ENCODE measurements at places on chromosomes 3 and 15. TPM values are rescaled to one million over a fixed set of nuclear protein-coding genes. Genes with fewer than 3 reads are reported as not detected.
A peak's percentile ranks its signal among the peaks of the same experiment; 100 is the strongest.

DNA sequence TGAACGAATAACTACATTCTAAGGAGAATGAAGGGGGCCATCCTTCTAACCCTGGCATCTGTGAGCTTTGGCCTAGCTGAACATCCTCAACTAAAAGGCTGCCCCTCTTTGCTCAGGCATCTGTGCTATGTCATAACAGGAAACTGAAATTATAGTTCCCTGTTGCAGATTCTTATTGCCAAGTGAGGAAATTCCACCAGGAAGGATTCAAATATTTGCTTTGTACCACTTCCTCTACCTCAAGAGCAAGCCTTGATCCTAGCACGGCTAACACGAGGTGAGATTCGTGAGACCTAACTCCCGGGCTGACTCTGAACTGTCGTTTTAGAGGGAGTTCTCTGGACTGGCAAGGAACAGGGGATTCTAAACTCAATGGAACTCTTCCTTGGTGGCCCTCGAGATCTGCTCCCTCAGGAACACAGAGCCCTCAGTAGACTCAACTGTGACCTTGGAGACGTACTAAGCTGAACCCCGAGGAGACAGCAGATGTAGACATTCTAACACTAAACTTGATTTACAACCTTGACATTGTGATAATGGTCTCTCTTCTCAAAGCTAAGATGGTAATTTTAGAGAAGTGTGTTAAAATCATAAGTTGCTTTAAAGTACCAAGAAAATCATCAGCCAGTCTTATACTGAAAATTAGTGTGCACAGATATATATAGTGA, 4.2 kb downstream of the SPG21 start:
- DNase-seq = no peak

GRCh38 chr3:59094446-59094845, 44.6 kb upstream of the CFAP20DC start:
- DNase-seq = no peak

DNA sequence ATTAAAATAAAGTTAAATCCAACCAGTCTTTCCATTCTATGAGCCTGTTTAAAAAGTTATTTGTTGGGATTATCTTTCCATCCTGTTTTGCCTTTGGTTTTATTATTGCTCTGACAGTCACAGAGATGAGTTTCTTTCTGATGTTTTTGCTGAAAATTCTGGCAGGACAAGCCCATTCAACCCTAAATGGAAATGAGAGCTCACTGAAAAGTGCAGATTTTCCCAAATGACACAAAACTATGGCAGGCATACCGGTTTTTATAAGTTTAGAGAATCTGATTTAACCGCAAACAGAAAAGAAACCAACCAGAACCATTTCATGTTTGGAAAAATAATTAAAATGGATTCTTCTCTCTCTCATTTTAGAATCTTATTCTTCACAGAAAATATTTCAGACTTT, 238.1 kb upstream of the SGO1 start:
- no peak for DNase-seq

- no peak for DNase-seq
Measured at GRCh38 chr3:36297195-36297594, 83.1 kb upstream of the STAC start.

GRCh38 chr3:127819086-127819485, 3.2 kb downstream of the MGLL start:
- no peak for DNase-seq

DNA sequence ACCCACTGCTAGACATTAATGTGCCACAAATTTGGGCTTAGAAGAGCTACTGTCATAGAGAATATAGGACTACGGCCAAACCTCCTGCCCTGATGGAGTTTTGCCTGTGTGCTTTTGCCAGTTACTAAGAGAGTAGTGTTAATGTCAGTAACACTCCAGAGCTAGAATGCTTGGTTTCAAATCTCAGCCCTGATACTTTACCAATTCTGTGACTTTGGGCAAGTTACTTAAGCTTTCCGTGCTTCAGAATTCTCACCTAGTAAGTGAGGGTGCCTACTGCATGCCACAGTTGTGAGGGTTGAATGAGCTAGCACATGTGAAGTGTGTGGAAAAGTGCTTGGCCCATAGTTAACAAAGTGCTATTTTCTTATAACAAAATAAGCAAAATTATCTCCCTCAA, 10.9 kb upstream of the ITGA11 start:
- no peak for DNase-seq

DNA sequence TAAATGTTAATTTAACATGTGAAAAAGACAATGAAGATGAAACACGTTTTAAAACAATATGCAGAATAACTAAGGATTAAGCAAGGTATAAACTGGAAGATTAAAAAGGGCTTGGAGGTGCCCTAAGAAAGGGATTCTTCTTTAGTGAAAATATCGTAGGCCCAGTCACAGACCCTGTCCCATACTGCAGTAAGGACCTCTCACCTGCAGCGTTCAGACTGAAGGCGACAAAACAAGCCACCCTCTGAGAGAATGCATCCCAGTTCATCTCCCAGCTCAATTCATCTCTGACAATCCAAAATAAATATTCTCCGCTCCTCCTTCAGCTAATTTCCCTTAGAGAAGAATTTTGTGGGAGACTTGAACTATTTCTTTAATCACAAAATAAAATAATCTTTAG, 102.3 kb upstream of the ARL6 start:
- DNase-seq = no peak

- DNase-seq = no peak
Measured at GRCh38 chr3:126995926-126996512, 13.1 kb downstream of the PLXNA1 start.

GRCh38 chr15:78841376-78841706, 30.1 kb upstream of the ADAMTS7 start:
- DNase-seq = no peak

- no peak for DNase-seq
Measured at GRCh38 chr15:65951007-65951406, 81.7 kb downstream of the RAB11A start.

DNA sequence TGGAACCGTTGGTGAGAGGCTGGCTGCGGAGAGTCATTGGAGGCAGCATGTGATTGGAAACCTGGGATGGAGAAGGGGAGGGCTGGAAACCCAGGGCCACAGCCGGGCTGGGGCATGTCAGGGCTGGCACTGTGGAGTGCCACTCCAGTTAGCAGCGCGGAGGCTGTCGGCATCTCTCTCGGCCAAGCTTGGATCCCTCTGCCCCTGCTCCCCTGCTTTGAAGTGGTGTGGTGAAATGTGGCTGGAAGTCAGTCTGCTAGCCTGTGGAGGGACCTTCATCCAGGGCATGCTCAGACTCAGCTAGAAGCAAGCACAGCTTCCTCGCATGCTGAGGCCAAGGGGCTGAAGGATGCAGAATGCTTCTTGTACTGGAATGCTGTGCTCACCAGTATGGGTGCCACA, 13.5 kb downstream of the SLCO3A1 start:
- peak; percentile 83 for DNase-seq

GRCh38 chr15:100235030-100235617, 106.7 kb downstream of the ADAMTS17 start:
- DNase-seq = no peak

- DNase-seq = no peak
Measured at GRCh38 chr15:74369756-74370155, 2.3 kb upstream of the CYP11A1 start.

GRCh38 chr15:43896543-43896942, 69.7 kb downstream of the WDR76 start:
- no peak for DNase-seq

DNA sequence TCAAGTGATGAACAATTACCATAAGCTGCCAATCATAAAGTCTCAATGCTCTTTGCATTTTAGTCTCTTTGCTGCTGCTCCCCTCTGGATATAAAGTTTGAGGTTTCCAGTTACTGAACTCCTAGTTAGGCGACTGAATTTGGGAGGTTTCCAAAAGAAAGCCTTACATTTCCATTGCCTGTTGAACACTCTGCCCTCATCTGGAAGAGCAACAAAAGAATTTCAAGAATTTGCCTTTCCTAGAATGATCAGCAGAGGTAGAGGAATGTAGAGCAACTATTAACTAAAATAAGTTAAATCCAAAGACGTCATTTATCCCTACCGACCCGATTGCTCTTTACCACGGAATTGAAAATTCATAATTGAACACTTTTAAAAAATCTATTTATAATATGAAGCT, 53.4 kb upstream of the PRICKLE2 start:
- DNase-seq = no peak

- DNase-seq = no peak
Measured at GRCh38 chr3:119239206-119239820, 1.4 kb downstream of the B4GALT4 start.

GRCh38 chr3:193815246-193816027, 222.4 kb downstream of the OPA1 start:
- DNase-seq = no peak

- no peak for DNase-seq
Measured at GRCh38 chr3:134985864-134986715, 191.0 kb downstream of the EPHB1 start.

- no peak for DNase-seq
Measured at GRCh38 chr3:186669378-186670084, 3.7 kb downstream of the HRG start.

DNA sequence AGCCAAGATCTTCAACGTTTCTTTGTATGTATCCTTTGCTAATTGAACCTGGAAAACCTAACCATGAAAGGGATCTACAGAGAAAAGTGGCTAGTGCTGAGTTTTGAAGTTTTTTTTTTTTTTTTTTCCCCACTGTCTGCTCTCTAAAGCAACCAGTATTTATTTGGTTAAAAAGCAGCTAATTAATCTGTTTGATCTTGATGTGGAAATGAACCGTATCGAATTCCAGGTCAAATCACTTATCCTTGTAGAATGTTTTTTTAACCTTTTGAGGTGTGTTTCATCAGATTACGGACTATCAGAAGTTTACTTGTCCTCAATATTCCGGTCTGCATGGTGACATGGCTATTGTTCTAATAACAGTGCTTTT, 117.2 kb downstream of the FNDC3B start:
- DNase-seq = no peak

DNA sequence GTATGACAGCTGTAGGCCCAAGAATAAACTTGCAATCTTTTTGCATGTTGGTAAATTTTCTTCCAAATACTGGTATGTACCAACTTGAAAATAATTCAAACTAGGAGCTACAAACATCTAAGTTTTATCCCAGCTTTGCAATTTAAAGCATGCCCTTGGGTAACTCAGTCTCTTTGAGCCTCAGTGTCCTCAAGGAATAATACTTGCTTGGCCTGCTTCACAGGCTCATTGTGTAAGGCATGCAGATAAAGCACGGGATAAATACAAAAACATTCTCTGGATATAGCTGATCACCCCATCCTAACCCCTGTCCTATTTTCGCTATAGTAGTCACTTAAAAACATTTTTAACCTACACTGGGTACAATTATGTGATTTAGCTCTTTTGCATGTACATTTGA, 9.6 kb upstream of the TMEM44 start:
- DNase-seq = no peak

DNA sequence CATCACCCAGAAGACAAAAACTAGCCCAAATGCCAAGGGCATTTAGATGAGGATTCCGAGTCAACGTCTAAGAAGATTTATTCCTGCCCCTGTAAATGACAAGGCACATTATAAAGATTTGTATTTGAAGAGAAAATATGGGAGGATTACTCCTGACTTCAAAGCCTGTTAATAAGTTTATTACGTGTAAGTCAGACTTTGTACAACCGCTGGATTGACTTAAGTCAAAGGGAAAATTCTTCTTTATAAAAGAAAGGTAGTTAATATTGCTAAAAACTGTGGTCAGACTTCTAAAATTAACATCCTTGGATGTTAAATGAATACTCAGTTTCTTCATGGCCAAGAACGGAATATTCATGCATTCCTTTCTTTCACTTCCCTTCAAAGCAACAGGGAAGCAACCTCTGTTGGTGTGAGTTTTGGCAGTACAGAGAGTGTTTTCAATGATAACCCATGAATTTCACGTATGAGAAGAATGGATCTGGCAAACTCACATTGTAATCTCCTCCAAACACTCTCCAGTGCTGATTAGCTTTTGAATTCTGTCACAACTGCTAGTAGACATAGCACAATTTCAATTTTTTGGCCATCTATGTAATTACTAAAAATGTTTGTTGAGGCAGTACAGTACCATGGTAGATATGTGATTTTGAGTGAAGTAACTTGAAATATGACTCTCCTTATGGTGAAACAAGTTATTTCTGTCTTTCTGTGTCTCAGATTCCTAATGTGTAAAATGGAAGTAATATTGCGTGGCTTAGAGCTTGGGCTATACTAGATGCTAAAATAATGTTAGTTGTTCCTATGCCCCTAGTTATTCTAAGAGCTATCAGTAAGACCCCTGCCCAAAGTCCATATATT, 62.0 kb downstream of the PLD1 start:
- no peak for DNase-seq

DNA sequence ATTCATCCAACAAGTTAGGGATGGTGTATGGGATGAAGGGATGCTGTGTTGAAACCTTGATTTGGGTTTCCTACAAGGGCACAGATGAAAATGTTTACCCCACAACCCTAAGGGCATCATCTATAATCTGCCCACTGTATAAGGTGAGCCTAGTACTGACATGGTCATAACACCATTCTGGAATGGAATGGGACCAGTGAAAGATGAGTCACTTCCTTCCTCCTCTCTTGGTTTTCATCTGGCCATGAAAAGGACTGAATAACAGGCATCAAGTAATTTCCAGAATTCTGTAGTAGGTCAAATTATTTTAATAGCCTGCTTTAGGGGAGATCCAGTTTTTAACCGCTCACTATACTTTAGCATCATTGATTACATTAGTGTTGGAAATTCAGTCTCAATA, 538.6 kb downstream of the NR2F2 start:
- no peak for DNase-seq

DNA sequence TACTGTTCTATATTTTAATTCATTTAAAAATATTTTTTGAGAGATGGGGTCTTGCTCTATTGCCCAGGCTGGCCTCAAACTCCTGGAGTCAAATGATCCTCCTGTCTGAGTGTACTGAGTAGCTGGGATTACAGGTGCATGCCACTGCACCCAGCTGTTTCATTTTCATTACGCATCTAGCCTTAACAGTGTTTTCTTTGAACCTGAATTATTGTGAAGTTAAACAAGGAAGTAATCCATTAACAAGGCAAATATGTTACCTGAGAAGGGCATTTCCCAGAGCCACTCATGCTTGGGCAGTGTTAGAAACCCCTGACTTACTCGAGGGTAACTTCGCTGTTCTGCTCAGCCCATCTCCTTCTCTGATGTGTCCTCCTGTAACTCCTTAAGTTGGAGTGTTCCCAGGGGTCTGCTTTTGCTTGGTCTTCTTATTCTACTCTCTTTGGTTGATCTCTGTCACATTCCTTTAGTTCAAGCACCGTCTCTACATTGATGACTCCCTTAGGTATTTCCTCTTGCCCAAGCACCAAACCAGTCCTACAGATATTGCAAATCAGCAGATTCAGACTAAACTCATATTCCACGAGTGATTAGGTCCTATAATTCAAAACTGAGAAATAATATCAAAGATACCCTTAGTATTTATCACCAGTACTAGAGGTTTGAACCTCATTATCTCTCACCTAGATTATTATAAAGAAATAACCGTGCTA, 107.9 kb downstream of the STAC start:
- DNase-seq = no peak

- peak; percentile 87 for DNase-seq
Measured at GRCh38 chr3:159763602-159764489, 224.8 kb upstream of the IL12A start.

Gene CYP1A1
- 0.32 TPM for total RNA-seq

Gene SENP7
- 10.3 TPM for total RNA-seq

Gene NLGN1
- total RNA-seq = 8.0 TPM

Gene SEMA6D
- total RNA-seq = 17.7 TPM

Gene HRH1
- total RNA-seq = 1.8 TPM

Gene CSPG4
- 7.8 TPM for total RNA-seq

Gene GNL3
- 28.8 TPM for total RNA-seq

Gene DNAJA4
- total RNA-seq = 125 TPM

Gene OSBPL10
- total RNA-seq = 6.6 TPM

Gene MFGE8
- total RNA-seq = 321 TPM

Measured in Right ventricle myocardium inferior (tissue), 1 donor.